ENCODE measurements at places on chromosomes 12 and 14.

GRCh38 chr14:87705439-87705896 lies 287.5 kb downstream of the GALC start:
- no peak for DNase-seq

GRCh38 chr12:58895053-58895452 lies 25.3 kb downstream of the LRIG3 start:
- DNase-seq = no peak

- no peak for DNase-seq
Measured at GRCh38 chr14:69471436-69471835, 13.1 kb upstream of the PLEKHD1 start.

- no peak for DNase-seq
Measured at GRCh38 chr14:101135796-101136742, 232.5 kb upstream of the RTL1 start.

DNA sequence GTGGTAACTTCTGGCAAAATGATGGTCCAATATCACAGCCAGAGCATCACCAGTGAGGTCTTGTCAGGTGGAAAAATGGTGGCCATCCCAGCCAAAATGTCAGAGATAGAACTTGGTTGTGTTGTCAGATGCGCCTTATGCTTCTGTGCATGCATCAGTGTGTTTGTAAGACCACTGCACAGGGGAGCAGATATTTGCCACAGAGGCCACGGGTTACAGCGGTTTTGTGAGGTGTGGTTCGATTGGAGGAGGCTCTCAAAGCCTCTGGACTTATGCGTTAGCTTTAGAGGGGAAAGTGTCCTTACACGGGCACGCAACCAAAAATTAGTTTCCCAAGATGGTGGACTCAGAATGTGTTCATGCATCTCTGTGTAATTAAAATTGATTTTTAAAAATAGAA lies 243.8 kb downstream of the ADGRD1 start:
- DNase-seq = no peak

GRCh38 chr12:44565163-44565562 lies 311.0 kb downstream of the NELL2 start:
- no peak for DNase-seq

- no peak for DNase-seq
Measured at GRCh38 chr12:14443531-14443930, 78.0 kb downstream of the ATF7IP start.

DNA sequence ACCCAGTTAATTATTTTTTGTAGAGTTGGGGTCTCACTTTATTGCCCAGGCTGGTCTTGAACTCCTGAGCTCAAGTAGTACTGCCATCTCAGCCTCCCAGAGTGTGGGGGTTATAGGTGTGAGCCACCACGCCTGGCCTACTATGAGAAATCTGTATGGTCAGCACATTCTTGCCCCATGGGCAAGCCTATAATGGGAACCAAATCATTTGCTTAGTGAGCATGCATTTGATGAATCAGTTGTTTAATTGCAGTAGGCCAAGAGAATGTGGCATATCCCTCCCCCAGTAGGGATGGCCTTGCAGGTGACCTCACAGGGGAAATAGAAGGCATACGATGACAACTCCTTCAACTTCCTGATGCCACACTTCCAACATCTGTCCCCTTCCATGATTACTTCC lies 122.7 kb downstream of the DIP2B start:
- DNase-seq = no peak

DNA sequence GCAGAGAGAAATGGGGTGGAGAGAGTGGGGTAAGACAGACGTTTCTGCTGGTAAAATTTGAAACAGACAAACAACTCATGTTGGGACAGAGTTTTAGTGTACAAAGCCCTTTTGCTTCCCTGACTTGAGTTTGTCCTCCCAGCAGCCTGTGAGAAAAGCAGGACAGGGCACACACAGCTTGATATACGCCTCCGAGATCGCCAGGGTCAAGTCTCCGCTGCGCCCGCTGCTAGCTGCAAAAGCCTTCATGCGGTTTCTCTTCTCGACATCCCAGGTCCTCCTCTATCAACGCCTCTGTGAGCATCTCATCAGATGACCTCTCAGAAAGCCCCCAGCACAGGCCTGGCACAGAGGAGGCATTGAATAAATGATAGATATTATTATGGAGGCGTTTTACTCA lies 9.4 kb upstream of the BCL11B start:
- DNase-seq = no peak

- no peak for DNase-seq
Measured at GRCh38 chr14:67461341-67461985, 27.1 kb downstream of the TMEM229B start.
